ENCODE measurements at places on chromosomes 11 and 22.
A peak's percentile ranks its signal among the peaks of the same experiment; 100 is the strongest.

GRCh38 chr22:24753914-24754313, 20.6 kb downstream of the PIWIL3 start:
- no peak for DNase-seq

DNA sequence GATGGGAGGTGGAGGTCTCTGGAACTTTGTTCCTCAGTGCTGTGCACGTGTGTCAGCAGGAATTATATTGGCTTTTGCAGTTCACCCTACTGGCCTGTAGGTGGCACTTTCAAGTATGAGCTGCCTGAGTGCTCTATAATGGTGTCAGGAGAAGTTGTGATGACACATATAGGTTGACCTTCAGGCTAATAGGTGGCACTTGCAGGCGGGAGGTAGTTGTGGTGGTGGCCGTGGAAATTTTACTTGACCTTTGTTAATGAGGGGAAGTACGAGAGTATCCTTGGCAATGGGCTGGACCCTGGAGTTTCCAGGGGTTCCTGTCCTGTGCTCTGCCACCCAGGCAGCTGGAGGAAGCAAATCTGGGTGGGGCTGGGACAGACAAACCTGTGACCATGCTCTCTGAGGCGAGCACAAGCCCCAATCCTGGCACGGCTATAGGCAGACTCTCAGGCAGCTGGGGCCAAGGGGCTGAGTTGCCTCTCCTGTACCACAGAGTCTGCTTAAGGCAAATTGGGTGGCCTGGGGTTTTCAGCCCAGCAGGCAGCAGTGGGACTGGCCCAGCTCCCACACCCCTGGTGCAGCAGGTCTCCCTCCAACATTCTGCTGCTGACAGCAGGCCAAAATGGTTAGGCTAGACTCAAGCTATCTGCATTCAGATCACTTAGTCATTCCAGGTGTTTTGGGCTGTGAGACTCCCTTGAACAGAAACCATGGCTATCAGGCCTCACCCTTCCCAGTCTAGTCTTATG, 147.5 kb upstream of the CTSC start:
- no peak for DNase-seq

GRCh38 chr11:1481861-1482441, 4.6 kb downstream of the MOB2 start:
- DNase-seq: no peak

GRCh38 chr22:50460938-50461337, 13.9 kb downstream of the SBF1 start:
- no peak for DNase-seq

DNA sequence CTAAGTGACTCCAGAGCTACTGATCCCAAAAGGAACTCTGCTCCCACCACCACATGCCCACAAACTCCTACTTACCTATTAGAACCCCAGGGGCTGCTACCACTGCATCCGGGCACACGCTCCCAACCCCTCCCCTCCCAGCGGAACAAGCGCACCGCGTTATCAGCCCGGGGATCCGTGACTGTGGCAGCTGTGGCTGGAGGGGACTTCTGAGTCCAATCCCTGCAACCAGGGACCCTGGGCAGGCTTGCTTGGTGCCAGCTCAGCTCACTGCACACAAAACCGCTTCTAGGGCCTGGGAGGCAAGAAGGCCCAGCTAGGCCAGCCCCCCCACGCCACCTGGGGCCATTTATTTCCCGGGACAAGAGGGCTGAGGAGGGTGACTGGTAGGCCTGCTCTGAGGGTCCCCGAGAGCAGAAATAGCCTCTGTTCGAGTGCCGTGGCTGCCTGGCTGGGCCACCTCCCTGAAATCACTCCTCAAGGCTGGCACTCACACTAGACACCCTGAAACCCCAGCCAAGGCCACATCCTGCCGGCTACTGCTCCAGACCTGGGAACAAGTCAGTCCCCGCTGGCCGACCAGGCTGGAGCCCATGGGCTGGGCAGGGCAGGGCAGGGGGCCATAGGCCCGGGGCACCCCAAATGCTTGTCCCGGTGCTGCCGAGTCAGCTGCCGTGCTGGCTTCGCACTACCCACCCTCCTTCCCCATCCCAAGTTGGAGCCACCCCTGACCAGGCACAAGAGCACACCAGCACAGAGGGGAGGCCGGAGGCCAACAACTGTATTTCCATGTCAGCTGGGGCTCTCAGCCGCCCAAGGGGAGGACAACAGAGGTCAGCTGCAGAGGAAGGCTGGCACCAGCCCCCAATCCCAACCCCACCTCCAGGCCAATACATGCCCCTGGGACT, 1.9 kb upstream of the IFITM10 start:
- no peak for DNase-seq

- no peak for DNase-seq
Observed at GRCh38 chr22:19765477-19766239, 5.1 kb downstream of the TBX1 start.

GRCh38 chr22:43482318-43482625, 70.5 kb downstream of the MPPED1 start:
- DNase-seq: no peak

GRCh38 chr22:35930933-35931332, 97.7 kb downstream of the RBFOX2 start:
- DNase-seq: peak; percentile 73

GRCh38 chr22:24683691-24684090, 80.7 kb downstream of the GGT1 start:
- peak; percentile 65 for DNase-seq

DNA sequence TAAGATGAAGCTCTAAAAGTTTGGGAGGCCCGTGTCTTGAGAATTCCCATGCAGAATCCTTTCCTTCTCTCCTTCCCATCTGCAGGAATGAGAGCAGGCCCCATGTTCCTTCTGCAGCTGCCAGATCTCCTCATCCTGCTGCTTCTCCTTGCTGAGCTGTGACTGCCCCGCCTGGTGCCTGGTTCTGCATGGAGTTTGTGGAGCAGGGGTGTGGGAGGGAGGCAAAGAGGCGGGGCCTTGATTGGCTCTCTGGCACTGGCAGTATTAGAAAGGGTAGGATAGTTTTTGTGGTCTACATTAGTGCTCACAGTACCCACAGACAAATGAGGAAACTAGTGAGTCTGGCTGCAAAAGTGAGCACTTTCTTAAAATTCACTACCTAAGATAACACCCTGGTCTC, 91.1 kb upstream of the CLPB start:
- DNase-seq: no peak

DNA sequence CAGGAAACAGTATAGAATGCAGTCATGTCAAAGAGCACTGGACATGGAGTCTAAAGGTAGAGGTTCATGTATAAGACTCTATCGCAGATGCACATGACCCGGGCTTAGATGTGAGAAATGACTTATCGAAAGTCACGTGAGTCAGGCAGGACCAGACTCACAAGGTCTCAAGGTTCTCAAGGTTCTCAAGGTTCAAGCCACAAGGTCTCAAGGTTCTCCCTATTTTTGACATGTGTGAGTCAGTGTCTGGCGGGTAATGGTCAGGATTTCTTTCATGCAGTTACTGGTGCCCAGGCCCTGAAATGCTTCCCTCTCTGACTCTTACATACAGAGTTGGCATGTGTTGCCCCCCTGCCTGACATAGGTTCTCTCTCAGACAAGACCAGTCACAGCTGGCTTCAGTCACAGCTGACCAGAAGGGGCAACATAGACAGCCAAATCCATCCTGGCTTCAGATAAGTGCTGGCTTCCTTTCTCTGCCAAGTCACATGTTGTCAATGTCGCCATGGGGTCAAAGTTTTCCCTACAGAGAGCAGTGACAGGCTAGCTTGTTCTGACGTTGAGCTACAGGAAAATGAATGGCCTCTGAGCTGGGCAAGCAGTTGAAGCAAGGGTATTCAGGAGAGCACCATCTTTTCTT, 10.1 kb downstream of the CSRP3 start:
- DNase-seq: no peak

DNA sequence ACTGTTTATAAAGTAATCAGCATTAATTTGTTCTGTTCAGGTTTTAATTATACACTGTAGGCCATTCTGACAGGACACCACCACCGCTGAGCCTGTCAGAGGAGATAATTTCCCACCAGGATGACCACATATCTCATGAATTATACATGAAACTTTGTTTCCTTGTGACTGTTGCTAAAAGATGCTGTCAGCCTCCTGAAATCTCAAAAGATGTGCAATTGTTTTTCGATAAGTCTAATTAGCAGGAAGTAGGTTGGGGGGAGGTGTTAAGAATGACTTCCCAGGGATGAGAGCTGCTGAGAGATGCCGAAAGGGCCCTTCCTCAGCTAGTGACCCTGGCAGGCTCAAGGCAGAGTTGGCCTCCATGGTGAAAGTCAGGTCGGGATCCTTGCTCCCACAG, 485.4 kb downstream of the SOX6 start:
- DNase-seq: no peak

DNA sequence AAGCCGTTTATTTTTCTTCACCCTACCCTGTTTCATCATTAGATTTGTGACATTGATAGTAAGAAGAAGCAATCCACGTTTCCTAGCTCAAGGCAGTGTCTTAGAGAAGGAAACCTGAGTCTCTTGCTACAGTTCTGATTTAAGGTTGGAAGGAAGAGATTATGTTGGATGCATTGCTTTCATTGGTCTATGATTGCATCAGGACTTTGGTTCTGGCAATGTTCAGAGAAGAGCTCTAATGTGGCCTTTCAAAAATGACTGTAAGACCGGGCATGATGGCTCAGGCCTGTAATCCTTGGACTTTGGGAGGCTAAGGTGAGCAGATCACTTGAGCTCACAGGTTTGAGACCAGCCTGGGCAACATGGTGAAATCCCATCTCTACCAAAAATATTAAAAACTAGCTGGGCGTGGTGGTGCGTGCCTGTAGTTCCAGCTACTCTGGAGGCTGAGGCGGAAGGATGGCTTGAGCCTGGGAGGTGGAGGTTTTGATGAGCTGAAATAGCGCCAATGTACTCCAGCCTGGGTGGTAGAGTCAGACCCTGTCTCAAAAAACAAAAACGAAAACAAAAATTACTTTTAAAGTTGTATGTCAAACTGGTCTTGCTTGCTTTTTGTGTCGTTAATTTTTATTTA, 4.1 kb downstream of the NUCB2 start:
- no peak for DNase-seq
